Lung (tissue), 17 donors: ENCODE measurements at places on chromosomes 11 and 22. TPM values are rescaled to one million over a fixed set of nuclear protein-coding genes. Genes with fewer than 3 reads are reported as not detected.

Gene C11orf42
- not detected for polyA plus RNA-seq

Gene LRRC4C
- 0.47 TPM for polyA plus RNA-seq

Gene EPS8L2
- 35.6 TPM for polyA plus RNA-seq

Gene RCOR2
- polyA plus RNA-seq: 0.16 TPM

Gene HBG2
- 1.00 TPM for polyA plus RNA-seq

Gene ATP6V1E1
- polyA plus RNA-seq: 109 TPM

Gene MUC5B
- 15.0 TPM for polyA plus RNA-seq

Gene WT1
- 0.59 TPM for polyA plus RNA-seq

Gene YPEL1
- 3.0 TPM for polyA plus RNA-seq

Gene BAIAP2L2
- 1.0 TPM for polyA plus RNA-seq

Gene SEC14L6
- 12.4 TPM for polyA plus RNA-seq

Gene INS
- 1.2 TPM for polyA plus RNA-seq

Gene FGF4
- polyA plus RNA-seq: not detected

Gene CTSF
- 6.6 TPM for polyA plus RNA-seq
